ENCODE measurements at places on chromosomes 5 and 9.

DNA sequence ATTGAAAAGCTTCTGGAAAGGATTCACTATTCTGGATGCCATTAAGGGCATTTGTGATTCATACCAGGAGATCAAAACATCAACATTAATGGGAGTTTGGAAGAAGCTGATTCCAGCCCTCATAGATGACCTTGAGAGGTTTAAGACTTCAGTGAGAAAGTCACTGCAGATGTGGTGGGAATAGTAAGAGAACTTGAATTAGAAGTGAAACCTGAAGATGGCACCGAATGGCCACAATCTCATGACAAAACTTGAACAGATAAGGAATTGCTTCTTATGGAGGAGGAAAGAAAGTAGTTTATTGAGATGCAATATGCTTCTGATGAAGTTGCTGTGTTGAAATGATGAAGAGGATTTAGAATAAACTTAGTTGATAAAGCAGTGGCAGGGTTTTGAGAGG is 254.6 kb upstream of the SLC24A2 start:
- no peak for DNase-seq

DNA sequence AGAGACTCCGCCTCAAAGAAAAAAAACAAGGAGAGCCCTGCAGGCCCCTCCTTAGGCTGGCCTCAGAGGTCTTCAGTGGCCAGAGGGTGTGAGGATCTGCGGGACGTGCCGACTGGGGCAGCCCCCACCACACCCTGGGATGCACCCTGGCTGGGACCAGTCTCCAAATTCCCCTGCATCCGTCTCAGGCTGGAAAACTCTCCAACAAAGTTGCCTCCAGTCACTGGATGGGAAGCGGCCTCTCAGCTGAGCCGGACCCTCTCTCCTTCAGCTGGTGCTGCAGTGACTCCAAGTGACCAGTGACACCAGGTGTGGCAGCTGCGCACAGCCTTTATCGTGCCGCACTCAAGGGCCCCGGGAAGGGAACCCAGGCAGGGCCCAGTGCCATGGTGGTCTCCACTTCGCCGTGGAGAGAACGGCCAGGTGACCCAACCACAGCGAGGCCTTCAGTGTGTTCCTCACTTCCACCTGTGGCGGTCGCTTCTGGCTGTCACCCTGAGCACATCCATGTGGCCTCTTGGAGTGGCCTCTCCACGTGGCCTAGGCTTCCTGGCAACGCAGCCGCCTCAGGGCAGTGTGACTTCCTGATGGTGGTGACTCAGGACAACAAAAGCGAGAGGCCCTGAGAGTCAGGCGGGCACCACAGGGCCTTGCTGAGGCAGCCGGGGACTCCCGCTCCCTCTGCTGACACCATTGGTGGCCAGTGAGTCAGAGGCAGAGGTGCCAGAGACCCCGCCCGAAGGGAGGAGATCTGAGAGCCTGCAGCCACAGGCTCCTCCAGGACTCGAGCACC is 19.3 kb upstream of the CAMSAP1 start:
- DNase-seq = peak; percentile 64

DNA sequence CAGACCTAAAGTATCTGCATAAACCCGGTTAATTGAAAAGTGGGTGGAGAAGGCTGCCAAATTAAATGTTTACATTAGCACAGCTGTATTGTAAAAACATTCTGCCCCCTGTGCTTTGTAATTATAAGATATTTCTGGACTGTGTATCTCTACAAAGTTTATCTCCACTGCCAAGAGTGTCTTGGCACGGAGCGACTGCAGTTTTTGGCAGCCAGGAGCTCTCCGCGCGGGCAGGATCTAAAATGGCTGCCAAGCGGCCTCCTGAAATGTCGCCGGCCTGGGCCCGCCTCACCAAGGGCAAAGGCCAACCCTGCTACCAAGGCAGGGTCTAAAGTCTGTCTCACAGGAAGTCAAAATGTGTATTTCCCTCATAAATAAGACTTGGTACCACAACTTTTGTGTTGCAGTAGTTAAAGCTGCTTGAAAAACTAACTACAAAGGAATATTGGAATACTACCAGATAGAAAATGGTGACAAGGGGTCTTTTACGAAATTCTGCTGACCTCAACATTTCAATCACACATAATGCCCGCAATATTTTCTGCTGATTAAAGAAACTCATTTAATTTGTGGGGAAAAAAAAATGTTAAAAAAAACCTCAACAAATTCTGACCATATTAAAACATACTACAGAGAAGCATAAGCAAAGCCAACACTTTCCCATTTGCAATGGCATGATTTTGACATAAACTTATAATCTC is 110.4 kb downstream of the NFIB start:
- DNase-seq = no peak

DNA sequence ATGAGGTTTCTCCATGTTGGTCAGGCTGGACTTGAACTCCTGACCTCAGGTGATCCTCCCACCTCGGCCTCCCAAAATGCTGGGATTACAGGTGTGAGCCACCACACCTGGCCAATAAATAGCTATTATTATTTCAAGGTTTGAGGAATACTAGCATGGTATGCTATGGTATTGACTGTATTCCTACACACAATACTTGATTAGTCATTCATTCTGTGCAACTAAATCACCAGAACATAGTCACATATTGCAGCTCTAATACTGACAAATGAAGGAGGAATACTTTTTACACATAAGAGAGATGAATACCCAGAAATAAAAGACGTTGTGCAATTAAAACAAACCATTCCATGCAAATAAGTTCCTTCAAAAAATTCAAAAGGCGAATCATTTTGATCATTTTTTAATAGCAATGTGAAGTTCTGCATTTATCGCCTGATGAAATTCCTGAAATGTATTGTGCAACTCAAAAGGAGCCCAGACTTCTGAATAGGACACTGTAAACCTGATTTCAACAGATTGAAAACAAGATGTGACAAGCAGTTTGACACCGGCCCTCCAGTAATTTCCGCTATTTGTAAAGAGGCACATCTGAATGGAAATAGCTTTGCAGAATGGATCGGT is 687.4 kb upstream of the SEMA6A start:
- DNase-seq = no peak

DNA sequence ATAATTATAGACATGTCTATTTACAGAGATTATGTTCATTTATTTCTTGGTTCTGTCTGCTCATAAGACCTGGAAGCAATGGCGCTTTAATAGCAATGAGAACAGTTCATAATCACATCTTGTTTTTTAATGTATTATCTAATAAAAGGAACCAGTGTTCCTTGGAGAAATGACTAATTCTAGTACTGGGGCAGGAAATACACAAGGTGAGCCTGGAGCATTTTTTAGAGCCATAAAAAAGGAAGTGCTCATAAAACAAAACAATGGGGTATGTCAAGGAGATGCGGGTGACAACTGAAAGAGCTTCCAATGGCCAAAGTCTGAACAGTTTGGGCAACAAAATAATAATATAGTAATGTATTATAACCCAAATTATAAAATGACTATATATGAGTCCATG is 531.9 kb upstream of the CHD1 start:
- no peak for DNase-seq

GRCh38 chr5:151491062-151491461 is 43.7 kb downstream of the SLC36A1 start:
- DNase-seq = no peak

DNA sequence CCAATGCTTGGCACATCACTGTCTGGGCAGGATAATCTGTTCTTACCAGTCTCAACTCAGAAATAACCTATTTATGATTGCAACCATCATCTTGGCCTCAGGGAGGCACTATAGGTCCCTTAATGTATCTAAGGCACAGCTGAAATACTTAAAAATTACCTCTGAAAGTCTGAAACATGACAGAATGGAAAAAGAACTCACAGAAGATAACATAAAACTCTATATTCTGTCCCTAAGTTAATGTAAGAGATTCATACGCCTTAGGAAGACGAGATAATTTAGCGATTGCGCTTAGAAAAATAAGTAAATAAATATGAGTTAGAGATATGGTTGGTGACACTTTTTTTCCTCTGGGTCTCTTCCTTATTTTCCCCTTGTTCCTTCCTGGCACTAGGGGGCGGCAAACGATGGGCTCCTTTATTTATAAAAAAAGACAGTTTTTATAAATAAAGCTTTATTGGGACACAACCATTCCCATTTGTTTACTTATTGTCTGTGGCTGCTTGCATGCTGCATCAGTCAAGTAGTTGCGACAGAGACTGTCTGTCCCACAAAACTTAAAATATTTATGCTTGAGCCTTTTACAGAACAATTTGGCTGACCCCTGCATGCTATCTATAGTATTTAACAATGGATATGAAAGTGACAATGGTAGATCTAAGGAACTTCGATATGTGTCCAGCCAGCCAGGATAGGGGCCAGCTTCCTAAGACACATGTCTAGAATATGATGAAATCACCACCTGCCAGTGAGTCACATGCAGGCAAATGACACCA is 79.6 kb downstream of the PDE4D start:
- no peak for DNase-seq

DNA sequence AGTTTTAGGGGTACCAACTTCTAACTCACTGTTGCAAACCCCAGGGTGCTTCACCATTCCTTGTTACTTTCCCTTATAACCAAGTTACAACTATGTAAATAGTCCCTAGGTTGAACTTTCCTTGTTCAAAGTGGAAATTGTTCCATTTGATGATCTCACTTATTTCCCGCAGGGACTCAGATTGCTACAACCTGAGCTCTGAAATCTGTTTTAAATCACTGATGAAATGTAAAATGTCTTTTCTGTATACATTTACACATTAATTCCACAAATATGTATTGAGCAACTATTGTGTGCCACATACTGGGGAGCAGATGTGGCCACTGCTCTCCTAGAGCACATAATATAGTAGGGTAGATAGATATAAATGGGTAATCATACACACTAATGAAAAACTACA is 69.1 kb upstream of the TARS1 start:
- no peak for DNase-seq

GRCh38 chr5:14439087-14439871 is 142.3 kb upstream of the OTULINL start:
- DNase-seq = no peak

DNA sequence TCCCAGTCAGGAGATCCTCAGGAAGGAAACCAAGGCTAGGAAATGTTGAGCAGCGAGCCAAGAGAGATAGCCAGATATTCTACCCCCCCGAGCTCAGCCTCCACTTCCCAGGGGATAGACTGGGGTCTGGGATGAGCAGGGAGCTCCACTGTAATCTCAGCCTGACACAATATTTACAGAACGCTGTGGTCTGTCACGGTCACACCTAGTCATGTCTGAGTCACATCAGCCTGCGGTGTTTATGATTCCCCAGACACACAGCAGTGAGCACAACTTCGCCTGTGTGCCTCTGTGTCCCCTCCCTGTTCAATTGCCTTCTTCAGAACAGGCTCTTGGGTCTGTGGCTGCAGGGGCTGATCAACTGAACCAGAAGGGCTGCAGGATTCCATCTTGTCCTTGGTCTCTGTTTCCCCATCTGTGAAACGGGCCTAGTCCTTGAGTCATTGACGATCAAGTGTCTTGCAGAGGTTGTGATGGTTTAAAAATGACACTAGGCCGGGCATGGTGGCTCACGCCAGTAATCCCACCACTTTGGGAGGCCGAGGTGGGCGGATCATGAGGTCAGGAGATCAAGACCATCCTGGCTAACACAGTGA is 8.6 kb upstream of the PRRX2 start:
- DNase-seq = no peak
